Esophagus squamous epithelium (tissue), 5 donors: ENCODE measurements at places on chromosomes 1 and 21.

DNA sequence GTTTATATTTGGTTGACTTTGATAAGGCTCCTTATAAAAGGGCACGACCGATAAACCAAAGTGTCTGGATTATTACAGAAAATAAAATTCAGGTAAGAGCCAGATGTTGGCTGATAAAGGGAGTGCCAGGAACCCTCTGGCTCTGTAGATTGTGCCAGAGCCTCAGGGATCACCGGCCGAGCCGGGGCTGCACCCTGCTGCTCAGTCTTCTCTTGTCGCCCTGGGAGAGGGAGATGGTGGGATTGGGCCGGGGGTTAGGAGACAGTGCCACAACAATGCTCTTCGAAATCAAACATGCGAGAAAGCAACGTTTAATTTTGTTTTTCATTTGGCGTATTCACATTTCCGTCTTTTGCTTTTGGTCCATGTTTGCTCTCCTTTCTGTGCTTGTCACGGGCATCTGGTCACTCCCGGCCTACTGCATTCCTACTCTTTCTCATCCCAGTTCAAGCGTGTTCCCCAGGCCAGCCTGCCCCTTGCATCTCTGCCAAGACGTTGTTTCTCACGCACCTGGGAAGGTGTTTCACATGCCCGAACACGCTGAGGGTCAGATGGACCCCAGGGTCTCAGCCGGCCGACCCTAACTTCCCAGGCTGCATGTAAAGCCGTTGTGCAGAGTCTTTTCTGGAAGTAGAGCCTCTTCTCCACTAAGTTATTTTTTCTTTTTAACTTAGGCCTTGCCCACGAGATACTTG lies 18.8 kb upstream of the C2CD2 start:
- peaks cover 12% of the 10 kb centered on the region for H3K4me1 ChIP-seq
- H3K27ac ChIP-seq: no peak overlapping the region
- no peaks in the 10 kb centered on the region for H3K36me3 ChIP-seq
- H3K27me3 ChIP-seq: no peaks in the 10 kb centered on the region

GRCh38 chr1:41153750-41154274 lies 88.3 kb downstream of the SCMH1 start:
- peaks cover 24% of the 10 kb centered on the region for H3K4me1 ChIP-seq
- H3K27ac ChIP-seq: no peak overlapping the region
- DNase-seq: no peak
- no peaks in the 10 kb centered on the region for H3K36me3 ChIP-seq
- H3K4me3 ChIP-seq: no peak overlapping the region
- H3K27me3 ChIP-seq: no peaks in the 10 kb centered on the region

- no peak for DNase-seq
- no peak overlapping the region for H3K4me3 ChIP-seq
- H3K4me1 ChIP-seq: peaks cover 4% of the 10 kb centered on the region
- H3K36me3 ChIP-seq: no peaks in the 10 kb centered on the region
- no peak overlapping the region for H3K27ac ChIP-seq
- no peaks in the 10 kb centered on the region for H3K27me3 ChIP-seq
These were observed 77.4 kb upstream of the SLC2A1 start for GRCh38 chr1:43035821-43036741.

- peaks cover 21% of the 10 kb centered on the region for H3K4me1 ChIP-seq
- H3K36me3 ChIP-seq: no peaks in the 10 kb centered on the region
- H3K27me3 ChIP-seq: no peaks in the 10 kb centered on the region
- no peak overlapping the region for H3K4me3 ChIP-seq
- DNase-seq: no peak
- H3K27ac ChIP-seq: peak overlapping the region; percentile 70
These were observed 131.5 kb downstream of the PLPP3 start for GRCh38 chr1:56447823-56448222.

DNA sequence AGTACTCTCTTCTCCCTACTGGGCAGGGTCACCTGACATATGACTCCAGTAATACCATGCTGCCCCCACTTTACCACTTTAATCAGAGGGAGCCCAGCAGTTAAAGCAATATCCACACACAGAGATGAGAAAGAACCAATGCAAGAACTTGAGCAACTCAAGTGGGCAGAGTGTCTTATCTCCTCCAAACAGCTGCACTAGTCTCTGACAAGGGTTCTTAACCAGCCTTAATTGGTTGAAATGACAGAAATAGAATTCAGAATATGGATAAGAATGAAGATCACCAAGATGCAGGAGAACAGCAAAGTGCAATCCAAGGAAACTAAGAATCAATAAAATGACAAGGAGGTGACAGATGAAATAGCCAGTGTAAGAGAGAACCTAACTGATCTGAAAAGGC lies 91.0 kb downstream of the KCNT2 start:
- H3K4me1 ChIP-seq: no peaks in the 10 kb centered on the region
- no peaks in the 10 kb centered on the region for H3K27me3 ChIP-seq
- no peak for DNase-seq
- H3K36me3 ChIP-seq: no peaks in the 10 kb centered on the region

GRCh38 chr21:16891821-16892220 lies 621.0 kb upstream of the CXADR start:
- no peak overlapping the region for H3K27ac ChIP-seq
- no peaks in the 10 kb centered on the region for H3K36me3 ChIP-seq
- no peak overlapping the region for H3K4me3 ChIP-seq

- DNase-seq: no peak
- H3K36me3 ChIP-seq: no peaks in the 10 kb centered on the region
- peaks cover 7% of the 10 kb centered on the region for H3K4me1 ChIP-seq
- no peak overlapping the region for H3K27ac ChIP-seq
These were observed 25.0 kb downstream of the VASH2 start for GRCh38 chr1:212975111-212975918.

DNA sequence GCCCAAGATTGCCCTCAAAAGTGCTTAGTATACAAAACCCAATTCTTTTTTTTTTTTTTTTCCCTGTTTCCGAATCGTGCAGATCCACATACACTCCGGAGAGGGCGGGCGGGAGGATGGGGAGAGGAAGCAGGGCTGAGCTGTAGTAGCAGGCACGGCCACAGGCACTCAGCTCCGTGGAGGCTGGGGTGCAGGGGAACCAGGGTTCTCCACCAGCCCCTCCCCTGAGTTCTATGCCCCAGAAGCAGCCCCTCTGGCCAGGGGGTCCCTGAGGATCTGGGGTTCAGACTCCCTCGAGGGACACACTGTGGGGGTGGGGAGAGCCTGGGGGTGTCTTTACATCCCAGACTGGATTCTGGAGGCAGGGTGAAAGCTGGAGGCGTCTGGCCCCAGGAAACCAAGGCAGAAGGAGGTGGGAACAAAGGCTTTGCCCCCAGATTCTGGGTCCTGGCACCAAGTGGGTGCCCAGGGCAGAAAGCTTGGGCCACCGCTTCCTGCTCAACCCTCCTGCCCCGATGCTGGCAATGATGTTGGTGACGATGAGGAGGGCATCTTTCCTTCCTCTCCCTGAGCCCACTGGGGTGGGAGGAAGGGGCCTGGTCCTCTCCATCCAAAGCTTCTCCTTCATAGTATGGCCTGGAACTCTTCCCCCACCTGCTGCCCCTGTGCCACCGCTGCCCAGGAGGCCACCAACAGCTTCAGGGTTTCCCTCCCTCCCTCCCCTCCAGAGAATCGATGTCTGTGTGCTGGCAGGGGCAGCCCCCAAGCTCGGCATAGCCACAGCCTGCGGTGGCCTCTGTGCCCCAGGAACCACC lies 106.4 kb upstream of the TARDBP start:
- H3K4me3 ChIP-seq: no peak overlapping the region
- DNase-seq: no peak
- H3K27ac ChIP-seq: no peak overlapping the region
- peaks cover 55% of the 10 kb centered on the region for H3K4me1 ChIP-seq
- no peaks in the 10 kb centered on the region for H3K36me3 ChIP-seq

DNA sequence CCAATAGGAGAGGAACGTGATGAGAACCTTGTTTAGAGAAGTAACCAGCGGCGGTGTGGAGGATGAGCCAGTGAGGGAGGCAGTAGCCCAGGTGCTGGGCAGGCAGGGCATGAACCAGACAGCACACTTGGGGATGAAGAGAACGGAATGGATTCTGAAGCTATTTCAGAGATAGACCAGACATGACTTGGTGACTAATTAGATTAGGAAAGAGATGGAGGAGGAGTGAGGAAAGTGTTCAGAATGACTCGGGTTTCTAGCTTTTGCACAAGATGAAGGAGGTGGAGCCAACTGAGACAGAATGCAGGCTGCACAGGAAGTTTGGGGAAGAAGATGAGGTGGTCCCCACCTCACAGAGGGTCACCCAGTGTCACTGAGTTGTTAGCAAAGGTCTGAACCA lies 5.1 kb downstream of the PEF1 start:
- no peaks in the 10 kb centered on the region for H3K36me3 ChIP-seq
- H3K4me3 ChIP-seq: no peak overlapping the region
- peaks cover 41% of the 10 kb centered on the region for H3K4me1 ChIP-seq

- H3K27ac ChIP-seq: no peak overlapping the region
- no peak overlapping the region for H3K4me3 ChIP-seq
- DNase-seq: no peak
- no peaks in the 10 kb centered on the region for H3K27me3 ChIP-seq
- no peaks in the 10 kb centered on the region for H3K36me3 ChIP-seq
- peaks cover 5% of the 10 kb centered on the region for H3K4me1 ChIP-seq
These were observed 5.4 kb downstream of the HSD11B1 start for GRCh38 chr1:209710093-209710492.

GRCh38 chr21:44315691-44316203 lies 15.9 kb downstream of the PFKL start:
- no peak for DNase-seq
- no peak overlapping the region for H3K4me3 ChIP-seq
- H3K27ac ChIP-seq: no peak overlapping the region
- no peaks in the 10 kb centered on the region for H3K27me3 ChIP-seq
- H3K36me3 ChIP-seq: peaks cover 34% of the 10 kb centered on the region
- no peaks in the 10 kb centered on the region for H3K4me1 ChIP-seq

DNA sequence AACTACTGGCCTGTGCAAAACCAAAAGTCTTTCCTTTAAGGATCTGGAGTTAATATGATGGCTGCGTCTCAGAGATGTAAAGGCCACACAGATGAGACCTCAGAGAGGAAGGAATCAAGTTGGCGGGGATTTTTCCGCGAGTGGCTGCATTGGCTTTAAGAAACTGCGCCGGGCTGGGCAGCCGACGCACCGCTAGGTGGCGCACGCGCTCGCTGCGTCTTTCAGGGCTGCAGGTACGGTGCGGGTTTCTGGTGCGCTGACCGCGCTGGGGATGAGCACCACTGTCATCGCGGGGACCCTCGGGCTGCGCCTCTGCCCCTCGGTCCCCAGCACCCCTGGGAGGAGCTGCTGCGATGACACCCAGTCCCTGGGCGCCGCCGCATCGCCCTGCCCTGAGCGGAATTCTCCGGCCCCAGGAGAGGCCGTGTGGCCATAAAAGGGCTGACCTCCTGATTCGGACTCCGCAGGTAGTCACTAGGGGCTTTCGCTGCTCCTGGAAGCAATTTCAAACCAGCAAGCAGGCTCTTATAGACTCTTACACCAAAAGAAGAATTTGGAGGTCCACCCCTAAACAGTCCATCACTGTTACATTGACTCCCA lies 241.0 kb downstream of the KCNJ6 start:
- no peak for DNase-seq
- H3K4me3 ChIP-seq: no peak overlapping the region
- no peak overlapping the region for H3K27ac ChIP-seq
- peaks cover 8% of the 10 kb centered on the region for H3K4me1 ChIP-seq
- H3K27me3 ChIP-seq: no peaks in the 10 kb centered on the region
- H3K36me3 ChIP-seq: no peaks in the 10 kb centered on the region

DNA sequence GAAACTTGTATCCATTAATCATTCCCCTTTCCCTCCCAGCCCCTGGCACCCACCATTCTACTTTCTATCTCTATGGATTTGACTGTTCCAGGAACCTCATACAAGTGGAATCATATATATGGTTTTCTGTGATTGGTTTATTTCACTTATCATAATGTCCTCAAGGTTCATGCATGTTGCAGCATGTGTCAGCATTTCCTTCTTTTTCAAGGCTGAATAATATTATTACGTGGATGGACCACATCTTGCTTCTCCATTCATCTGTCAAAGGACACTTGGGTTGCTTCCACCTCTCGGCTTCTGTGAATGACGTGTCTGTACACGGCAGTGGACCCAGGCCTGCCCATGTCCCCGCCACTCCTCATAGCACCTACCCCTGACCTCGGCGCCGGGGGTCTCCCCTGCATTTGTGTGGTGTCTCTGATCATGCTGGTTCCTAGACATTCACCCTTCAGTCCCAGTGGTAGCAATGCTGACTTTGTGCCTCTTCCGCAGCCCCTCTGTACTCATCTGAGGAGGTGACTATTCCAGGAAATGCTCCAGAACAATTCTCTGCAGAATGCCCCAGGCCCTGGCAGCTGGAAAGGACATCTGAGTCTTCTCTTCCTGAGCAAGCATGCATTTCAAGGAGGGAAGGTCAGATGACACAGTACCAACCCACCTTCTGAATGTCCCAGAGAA lies 136.9 kb downstream of the PSMG1 start:
- no peaks in the 10 kb centered on the region for H3K36me3 ChIP-seq
- no peak overlapping the region for H3K4me3 ChIP-seq
- peaks cover 30% of the 10 kb centered on the region for H3K4me1 ChIP-seq
- no peak for DNase-seq
- peak overlapping the region; percentile 6 for H3K27ac ChIP-seq
- no peaks in the 10 kb centered on the region for H3K27me3 ChIP-seq

- no peak for DNase-seq
- peak overlapping the region; percentile 97 for H3K27ac ChIP-seq
- H3K4me1 ChIP-seq: peaks cover 98% of the 10 kb centered on the region
- H3K27me3 ChIP-seq: peaks cover 33% of the 10 kb centered on the region
- peak overlapping the region; percentile 76 for H3K4me3 ChIP-seq
- H3K36me3 ChIP-seq: no peaks in the 10 kb centered on the region
These were observed 10.3 kb downstream of the SIM2 start for GRCh38 chr21:36709030-36709867.

DNA sequence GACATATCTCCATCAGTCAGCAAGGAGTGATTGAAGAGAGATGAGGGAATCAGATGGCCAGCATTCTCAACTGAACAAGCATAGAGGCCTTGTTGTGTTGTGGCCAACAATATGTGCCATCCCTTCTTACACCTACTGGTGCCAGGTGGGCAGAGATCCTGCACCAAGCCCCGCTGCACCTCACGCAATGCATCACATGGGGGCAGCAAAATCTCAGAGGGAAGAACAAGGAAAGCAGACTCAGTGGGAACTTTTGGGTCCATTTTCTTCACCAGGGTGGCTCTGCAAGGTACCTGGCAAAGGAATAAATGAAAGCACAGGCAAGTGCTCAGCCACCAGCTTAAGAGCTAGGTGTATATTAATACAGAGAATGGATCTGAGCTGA lies 33.2 kb downstream of the HSD3B2 start:
- no peaks in the 10 kb centered on the region for H3K27me3 ChIP-seq
- DNase-seq: no peak
- peaks cover 4% of the 10 kb centered on the region for H3K4me1 ChIP-seq
- H3K27ac ChIP-seq: no peak overlapping the region
- H3K4me3 ChIP-seq: no peak overlapping the region
- no peaks in the 10 kb centered on the region for H3K36me3 ChIP-seq

- H3K36me3 ChIP-seq: no peaks in the 10 kb centered on the region
- DNase-seq: no peak
- H3K27me3 ChIP-seq: no peaks in the 10 kb centered on the region
- H3K4me1 ChIP-seq: no peaks in the 10 kb centered on the region
- H3K4me3 ChIP-seq: no peak overlapping the region
- H3K27ac ChIP-seq: no peak overlapping the region
These were observed 129.9 kb upstream of the NEGR1 start for GRCh38 chr1:72412286-72412685.

- no peak overlapping the region for H3K4me3 ChIP-seq
- no peak for DNase-seq
- H3K36me3 ChIP-seq: peaks cover 16% of the 10 kb centered on the region
- no peaks in the 10 kb centered on the region for H3K4me1 ChIP-seq
These were observed 23.4 kb downstream of the BCAR3 start for GRCh38 chr1:93658188-93658587.

GRCh38 chr1:246794048-246794827 lies 70.0 kb downstream of the SCCPDH start:
- H3K27me3 ChIP-seq: peaks cover 78% of the 10 kb centered on the region
- H3K4me3 ChIP-seq: no peak overlapping the region
- DNase-seq: no peak
- H3K36me3 ChIP-seq: no peaks in the 10 kb centered on the region
